ENCODE measurements at places on chromosomes 4 and X.

GRCh38 chrX:108299101-108299591 is 139.1 kb downstream of the COL4A6 start:
- DNase-seq, result no peak

GRCh38 chr4:37717576-37717975 is 31.4 kb upstream of the RELL1 start:
- DNase-seq, result no peak

- no peak for DNase-seq
Measured at GRCh38 chr4:154491341-154492271, at the start of gene DCHS2. Gene DCHS2 (minus strand): TSS chr4:154491799. CDS start chr4:154491355, 444 bp downstream.

GRCh38 chrX:47539860-47540259 is 21.1 kb upstream of the ARAF start:
- DNase-seq, result no peak

- DNase-seq, result no peak
Measured at GRCh38 chr4:8258552-8259212, 10.9 kb upstream of the HTRA3 start.

DNA sequence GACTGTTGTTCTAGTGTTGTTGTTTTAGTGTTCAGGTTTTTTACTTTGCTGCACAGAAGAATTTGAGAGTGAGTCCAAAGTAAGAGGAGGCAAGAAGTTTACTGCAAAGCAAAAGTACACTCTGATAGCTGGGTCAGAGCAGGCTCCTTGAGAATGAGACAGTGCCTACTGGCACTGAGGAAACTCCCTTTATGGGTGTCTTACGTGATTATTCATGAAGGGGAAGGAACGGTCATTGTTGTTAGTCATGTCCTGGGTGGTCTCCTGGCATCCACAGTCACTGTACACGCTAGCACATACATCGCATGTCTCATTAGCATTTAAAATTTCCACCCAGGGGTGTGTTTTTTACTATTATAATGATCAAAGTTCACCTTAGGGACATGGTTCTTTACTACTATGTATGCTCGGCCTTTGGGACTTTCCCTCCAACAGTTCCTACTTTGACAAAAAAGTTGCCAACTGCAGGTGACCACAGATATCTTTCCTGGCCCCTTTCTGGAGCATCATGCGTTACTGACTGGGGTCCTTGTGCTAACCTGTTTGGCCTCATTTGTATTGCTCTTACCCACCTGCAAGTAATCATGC is 688.9 kb upstream of the AMOT start:
- DNase-seq, result no peak

- DNase-seq, result no peak
Measured at GRCh38 chr4:19438233-19438632, 813.5 kb upstream of the SLIT2 start.

GRCh38 chrX:57286507-57287251 is at the start of gene FAAH2:
Gene FAAH2 (plus strand): TSS chrX:57286706. CDS start chrX:57286826, 120 bp downstream.
- DNase-seq, result peak; percentile 45

DNA sequence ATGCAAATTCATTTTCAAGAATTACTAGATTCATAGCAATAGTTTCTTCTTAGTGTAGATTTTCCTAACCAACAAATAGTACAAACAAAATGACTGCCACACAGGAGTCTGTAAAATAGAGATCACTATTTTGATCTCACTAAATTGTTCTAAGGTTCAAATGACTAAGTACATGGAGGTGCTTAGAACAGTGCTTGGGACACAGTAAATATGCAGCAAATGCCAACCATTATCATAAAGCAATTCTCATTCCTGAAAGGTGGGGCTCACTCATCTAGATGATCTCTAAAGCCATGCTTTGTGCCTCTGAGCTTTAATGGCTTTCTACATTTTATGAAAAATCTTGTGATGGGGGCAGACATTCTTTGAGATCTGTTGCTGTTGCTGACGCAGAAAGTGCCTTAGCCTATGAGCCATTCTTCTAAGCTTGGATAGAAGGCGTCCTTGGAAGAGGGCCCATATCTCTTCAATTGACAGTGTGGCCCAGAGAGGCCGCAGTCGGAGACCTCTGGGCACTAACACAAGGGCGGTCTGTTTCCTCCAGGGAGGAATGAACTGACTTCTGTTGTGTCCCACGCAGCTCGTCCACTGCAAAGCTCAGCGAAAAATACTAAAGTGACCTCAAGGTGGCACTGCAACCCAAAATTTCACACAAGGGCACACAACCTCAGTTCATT is 23.5 kb downstream of the TLR10 start:
- peak; percentile 47 for DNase-seq
